ENCODE measurements at places on chromosomes 16 and 17.
A peak's percentile ranks its signal among the peaks of the same experiment; 100 is the strongest.

DNA sequence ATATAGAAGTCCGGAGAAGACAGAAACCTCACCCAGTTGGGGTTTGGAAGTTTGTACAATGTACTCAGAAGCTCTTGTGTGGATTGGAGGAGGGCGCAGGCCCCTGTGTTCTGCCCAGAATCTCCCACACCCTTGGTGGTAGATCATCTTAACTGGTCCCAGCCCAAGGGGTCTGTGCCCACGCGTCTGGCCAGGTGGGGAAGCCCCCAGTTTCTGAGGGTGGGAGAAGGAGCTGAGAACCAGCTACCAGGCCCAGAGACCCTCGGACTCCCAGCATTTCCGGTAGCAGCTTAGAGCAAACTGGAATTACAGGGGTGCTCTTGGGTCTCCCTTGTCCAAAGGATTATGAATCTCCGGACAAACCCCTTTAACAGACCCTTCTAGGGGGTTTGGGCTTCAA is 2.3 kb upstream of the PPP1R9B start:
- no peak for DNase-seq

DNA sequence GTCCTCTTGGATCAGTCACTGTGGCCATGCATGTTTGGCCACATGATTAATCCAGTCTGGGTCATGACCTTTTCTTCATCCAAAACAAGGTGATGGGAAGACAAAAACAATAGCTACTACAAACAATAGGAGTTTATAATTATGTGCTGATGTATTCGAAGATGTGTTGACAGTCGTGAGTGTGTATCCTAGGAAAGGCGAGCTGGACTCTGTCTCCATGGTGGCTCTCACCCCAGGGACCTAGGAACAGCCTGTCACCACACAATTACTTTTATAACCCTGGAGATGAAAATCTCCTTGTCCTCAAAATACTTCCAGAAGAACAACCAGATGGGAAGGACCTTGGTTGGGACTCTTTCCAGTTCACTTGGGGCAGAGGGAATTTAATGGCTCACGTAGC is 9.8 kb upstream of the PLK1 start:
- DNase-seq: no peak

DNA sequence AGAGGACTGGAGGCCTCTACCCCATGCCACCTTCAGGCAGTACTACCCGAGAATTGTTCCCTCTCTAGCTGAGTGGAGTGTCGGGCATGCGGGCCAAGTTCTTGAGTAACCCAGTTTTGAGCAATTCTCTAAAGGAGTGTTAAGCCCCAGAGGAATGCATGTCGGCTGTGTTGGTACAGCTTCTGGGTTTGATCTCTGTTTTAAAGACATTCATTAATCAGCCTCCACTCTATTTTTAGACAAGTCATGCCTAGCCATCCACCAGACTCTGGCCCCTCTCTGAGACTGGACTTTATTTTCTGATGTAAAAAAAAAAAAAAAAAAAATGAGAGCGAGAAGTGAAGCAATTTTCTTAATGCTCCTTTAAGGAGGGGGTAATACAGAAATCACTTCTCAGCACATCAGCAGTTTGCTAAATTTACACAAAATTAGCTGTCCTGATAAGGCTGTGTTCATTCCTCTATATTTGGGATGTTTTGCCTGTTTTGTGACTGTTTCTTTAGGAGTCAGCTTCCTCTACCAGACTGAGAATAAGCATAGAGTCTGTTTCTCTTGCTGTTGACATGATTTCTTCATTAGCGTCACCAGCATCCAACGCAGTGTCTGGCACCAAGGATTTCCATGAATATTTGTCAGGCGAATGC is 88.7 kb downstream of the AXIN2 start:
- DNase-seq: peak; percentile 92

DNA sequence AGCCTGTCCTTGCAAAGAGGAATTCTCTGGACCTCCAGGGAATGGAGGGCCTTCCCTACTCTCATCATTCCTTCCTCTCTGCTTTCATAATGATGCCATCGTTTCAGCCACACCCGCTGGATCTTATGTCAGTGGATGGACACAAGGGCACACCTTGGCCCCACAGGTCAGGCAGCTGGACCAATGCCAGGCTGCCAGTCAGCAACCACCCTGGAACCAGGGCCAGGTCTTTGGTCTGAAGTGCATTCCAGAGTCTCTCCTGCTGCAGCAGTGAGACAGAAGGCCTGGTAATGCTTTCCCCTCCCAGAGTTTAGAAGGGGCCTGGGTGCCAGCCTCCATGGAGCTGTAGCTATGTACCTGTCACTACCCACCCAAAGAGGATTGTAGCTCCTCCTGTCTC is 7.4 kb downstream of the C1QL1 start:
- DNase-seq: no peak
